HTR-8/SVneo (cell line): ENCODE measurements at places on chromosomes 6 and 20.

- DNase-seq, result no peak
Measured at GRCh38 chr6:14423330-14423729, 305.8 kb downstream of the CD83 start.

DNA sequence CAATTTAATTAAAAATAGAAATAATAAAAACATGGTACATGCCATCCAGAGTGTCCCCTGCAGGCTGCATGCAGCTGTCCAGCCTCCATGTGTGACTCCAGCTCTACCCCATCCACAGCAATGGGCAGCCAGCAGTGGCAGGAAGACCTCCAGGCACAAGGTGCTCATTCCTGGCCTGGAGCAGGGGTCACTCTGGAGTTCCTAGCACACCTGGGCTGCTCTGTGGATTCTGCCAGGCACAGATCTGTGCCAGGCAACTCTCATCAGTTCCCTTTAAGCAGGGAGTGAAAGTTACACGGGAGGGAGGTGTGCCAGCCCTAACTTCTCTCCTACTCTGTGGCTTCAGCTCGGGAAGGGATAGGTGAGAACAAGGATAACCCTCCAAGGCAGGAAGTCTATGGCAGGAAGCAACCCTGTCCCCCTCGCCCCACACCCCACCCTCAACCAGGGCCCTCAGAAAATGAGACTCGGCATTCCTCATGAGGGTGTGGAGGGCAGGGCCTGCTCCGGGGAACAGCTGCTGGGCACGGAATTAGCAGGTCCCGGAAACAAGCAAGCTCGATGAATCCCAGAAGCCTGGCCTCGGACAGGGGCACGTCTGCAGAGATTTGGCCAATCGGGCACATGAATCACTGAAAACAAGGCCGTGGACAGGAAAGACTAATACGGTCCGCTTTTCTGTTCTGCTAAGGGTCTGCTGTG is 10.0 kb downstream of the JPH2 start:
- DNase-seq, result no peak

- no peak for DNase-seq
Measured at GRCh38 chr6:137873273-137873762, 6.3 kb downstream of the TNFAIP3 start.

DNA sequence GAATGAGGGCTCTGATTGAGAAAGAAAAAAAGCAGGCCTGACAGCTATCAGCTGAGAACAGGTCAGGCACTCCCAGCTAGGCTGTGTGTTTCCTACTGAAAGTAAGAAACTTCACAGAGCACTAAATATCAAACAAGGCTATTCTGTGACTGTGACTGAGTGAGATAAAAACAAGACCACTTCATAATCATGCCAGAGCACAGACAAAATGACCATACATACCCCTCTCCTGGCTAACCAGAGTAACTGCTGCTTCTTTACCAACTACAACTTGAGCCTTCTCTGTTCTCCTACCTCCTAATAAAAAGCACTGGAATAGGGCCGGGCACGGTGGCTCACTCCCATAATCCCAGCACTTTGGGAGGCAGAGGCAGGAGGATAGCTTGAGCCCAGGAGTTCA is 6.8 kb upstream of the BTN1A1 start:
- DNase-seq, result no peak

DNA sequence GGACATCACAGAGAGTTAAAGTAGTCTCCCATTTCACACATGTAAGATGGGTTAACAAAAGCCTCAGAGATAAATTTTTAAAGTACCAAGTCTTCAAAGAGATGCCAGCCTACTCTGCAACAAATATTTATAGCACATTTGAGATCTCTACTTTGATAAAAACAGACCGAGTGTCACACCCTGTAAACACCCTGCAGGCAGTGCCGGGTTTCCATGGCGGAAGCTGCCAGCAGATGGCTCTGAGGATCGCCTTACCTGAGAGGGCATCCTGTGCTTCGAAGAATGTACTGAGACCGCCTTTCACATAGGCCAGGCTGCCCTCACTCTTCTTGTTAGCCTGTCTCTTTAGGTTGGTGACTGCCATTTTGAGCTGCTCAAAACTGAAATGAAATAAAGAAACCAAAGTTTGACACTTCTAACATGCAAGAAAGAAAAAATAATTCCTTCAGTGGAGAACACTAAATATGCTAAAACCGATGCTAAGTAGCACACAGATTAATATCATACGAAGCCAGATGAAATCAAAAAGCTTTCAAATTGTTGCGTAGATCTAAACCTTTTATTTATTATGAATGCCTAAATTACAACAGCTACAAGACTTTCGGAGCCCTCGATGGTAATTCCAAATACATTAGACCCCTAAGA is 39.3 kb downstream of the HUS1B start:
- DNase-seq, result peak; percentile 8

DNA sequence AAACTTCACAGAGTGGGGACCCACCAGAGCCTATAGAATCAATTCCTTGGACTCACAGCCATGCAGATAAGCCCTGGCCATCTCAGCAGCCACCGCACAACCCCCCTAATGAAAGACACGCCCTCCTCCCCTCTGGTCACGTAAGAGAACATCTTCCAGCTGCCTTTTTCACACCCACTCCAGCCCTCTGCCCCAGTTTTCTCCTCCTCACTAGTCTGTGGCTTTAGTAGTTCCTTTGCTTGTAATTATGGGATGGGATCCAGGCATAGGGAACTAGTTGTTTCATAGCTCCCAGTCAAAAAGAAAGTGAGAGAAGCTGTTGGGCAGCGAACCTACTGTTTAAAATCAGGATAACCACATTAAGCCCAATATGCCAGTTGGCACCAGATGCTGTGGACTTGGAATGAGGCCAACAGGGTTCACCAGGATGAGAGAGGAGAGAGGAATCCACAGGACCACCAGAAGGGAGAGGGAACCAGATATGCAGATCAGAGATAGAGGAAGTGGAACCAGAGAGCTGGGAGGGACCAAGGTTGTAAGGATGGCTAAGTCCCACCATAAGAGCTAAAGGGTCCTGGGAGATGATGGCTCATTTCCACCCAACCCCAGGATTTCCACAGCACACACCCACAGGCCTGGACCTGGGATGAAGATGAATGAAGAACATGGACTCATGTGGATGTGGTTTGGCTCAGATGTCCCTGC is 9.0 kb upstream of the BTN3A1 start:
- no peak for DNase-seq

- DNase-seq, result no peak
Measured at GRCh38 chr20:59985864-59986263, 27.6 kb downstream of the CDH26 start.

- DNase-seq, result no peak
Measured at GRCh38 chr6:151121900-151122299, 117.9 kb upstream of the AKAP12 start.

- no peak for DNase-seq
Measured at GRCh38 chr20:55934146-55934545, 71.2 kb downstream of the CBLN4 start.

- peak; percentile 14 for DNase-seq
Measured at GRCh38 chr6:42520786-42521607, 42.8 kb upstream of the UBR2 start.

- no peak for DNase-seq
Measured at GRCh38 chr20:64091770-64092169, 7.6 kb upstream of the LKAAEAR1 start.

DNA sequence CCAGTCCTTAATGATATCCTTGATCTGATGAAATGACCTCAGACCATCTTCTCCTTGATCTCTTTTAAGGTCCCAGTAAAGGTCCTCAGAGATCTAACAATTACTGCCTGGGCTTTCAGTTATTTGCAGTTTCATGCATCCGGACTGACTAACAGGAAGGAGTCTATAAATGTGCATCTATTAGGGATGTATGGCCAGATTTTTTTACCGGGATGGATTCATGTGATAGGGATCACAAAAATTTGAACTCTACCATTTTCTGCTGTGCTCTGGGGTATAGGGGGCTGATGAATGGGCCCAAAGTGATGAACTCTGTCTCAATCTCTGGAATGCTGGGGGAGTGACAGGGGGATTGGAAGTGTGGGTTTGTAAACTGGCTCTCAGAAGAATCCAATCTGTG is 36.2 kb upstream of the SCUBE3 start:
- DNase-seq, result no peak

GRCh38 chr6:152420696-152421095 is 216.5 kb downstream of the SYNE1 start:
- DNase-seq, result no peak

DNA sequence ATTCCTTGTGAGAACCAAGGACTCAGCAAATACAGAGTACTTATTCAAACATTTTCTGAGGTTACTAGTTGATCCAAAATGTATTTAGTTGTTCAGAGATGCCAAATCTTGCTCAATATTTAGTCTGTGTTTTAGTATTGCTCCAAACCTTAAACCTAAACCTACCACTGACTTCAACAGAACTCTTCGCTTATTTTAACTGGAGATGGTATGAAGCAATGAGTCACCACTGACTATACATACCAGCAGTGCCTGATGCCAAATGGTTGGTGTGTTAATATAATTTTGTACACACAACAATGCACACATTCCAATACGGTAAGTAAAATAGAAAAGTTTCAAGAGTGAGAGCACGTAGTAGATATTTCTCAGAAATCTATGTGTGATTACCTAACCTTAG is 1.9 kb upstream of the SPTLC3 start:
- DNase-seq, result no peak

GRCh38 chr6:38753707-38754106 is 38.6 kb downstream of the DNAH8 start:
- DNase-seq, result no peak

- no peak for DNase-seq
Measured at GRCh38 chr20:41320976-41321375, 3.4 kb upstream of the ZHX3 start.

DNA sequence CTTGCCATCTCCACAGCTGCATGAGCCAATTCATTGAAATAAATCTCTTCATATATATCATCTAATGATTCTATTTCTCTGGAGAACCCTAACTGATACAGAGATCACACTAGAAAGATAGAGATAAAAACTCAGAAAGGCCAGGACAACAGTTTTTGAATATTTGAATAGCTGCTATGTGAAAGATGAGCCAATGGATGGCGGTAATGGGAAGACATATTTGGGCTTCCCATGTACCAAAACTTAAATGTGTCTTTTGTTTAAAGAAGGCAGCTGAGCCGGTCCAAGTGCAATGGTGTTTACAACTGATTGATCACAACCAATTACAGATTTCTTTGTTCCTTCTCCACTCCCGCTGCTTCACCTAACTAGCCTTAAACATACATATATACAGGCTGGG is 35.1 kb downstream of the SGK1 start:
- DNase-seq, result no peak

DNA sequence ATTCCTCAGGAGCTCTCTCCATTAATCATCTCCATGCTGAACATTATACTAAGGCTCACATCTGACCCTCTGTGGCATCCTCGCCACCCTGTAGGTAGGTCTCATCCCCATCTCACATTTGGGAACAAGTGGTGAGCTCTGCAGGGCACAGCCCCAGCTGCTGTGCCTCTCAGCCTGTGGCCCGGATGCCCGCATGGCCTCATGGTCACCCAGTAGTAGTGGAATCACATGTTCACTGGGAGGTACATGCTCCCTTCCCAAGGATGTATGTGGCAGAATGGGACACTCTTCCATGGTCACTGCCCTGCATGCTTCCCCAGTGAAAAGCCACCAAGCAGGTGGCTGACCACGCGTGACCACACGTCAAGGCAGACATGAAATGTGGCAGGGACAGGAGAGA is 26.3 kb upstream of the APMAP start:
- DNase-seq, result no peak

DNA sequence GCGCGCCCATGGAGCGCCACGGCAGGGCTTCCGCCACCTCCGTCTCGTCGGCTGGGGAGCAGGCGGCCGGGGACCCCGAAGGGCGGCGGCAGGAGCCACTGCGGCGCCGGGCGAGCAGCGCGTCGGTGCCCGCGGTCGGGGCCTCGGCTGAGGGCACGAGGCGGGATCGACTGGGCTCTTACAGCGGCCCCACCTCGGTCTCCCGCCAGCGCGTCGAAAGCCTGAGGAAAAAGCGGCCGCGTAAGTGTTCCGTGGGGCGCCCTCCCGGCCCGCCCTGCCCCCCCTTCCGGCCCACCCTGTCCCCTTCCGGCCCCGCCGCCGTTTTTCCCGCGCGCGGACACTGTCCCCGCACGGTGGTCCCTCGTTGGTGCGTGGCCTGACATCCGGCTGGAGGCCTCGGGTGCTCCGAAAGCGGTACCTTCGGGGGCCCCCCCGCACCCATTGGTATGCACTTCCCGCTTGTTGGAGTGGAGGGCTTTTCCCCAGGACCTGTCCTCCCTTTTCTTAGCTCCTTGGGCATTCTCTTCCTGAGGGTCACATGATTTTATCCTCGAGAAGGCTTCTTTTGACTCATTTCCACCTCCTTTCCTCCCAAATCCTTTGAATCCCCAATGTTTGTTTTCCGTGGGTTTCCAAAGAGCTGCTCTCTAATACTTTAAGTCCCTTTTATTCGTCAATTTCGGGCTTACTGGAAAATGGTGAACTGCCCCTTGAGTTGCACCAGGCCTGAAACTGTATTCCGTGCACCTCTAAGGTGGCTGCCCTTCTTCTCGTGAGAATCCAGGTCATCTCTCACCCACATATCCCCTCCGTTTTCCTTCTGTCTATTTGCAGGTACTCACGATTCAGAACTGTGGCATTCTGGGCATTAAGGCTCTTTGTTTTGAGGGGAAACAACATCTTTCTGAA is 556 bp downstream of the PANK2 start:
- DNase-seq, result no peak

DNA sequence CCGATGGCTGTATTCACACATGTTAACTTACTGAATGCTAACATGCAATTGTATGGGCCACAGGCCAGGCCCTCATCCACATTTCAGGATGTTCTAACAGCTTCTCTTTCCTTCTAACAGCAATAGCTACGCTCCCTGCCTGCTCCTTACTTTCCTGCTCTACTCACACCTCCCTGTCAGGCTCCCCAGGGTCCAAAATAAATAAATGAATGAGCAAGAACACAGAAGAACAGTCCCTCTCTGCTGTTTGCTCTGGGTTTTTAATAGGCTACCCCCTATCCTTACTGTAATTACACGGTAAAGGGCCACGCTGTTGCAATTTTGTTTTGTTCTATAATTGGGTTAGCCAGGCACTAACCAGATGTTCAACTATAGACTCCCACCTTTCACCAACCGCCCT is 135.6 kb downstream of the GMDS start:
- DNase-seq, result no peak

- no peak for DNase-seq
Measured at GRCh38 chr20:53656293-53657202, 62.9 kb upstream of the ZNF217 start.

- DNase-seq, result peak; percentile 30
Measured at GRCh38 chr20:32325706-32326503, 32.2 kb upstream of the ASXL1 start.

- DNase-seq, result no peak
Measured at GRCh38 chr6:164792666-164793065, 516.7 kb downstream of the C6orf118 start.

GRCh38 chr6:89675949-89676748 is 37.6 kb upstream of the LYRM2 start:
- no peak for DNase-seq
